ENCODE measurements at places on chromosomes 3 and 15. TPM values are rescaled to one million over a fixed set of nuclear protein-coding genes. Genes with fewer than 3 reads are reported as not detected.

Gene NMB
- total RNA-seq, result 23.5 TPM

Gene PCOLCE2
- total RNA-seq, result 40.9 TPM

Gene SST
- total RNA-seq, result not detected

Gene DPPA4
- total RNA-seq, result not detected

Gene CELF6
- 0.15 TPM for total RNA-seq

Gene GOLGA8R
- total RNA-seq, result 0.29 TPM

Gene DNAH12
- total RNA-seq, result 0.12 TPM

Gene DYNLT2B
- total RNA-seq, result 23.1 TPM

Gene TRH
- total RNA-seq, result not detected

Gene RNU5B-1
- total RNA-seq, result not detected

Gene PRR20G
- not detected for total RNA-seq

Gene C3orf85
- not detected for total RNA-seq

Gene PLD1
- total RNA-seq, result 8.5 TPM

Gene ROBO2
- not detected for total RNA-seq

Gene COL8A1
- not detected for total RNA-seq

Gene GRM2
- total RNA-seq, result 0.11 TPM

Gene TF
- total RNA-seq, result 1.1 TPM

Gene ATG7
- total RNA-seq, result 17.4 TPM

Gene RASGRP1
- 0.37 TPM for total RNA-seq

Gene ZNF592
- total RNA-seq, result 23.0 TPM

Gene HAUS2
- 20.9 TPM for total RNA-seq
